ENCODE measurements at places on chromosomes 11 and 22. TPM values are rescaled to one million over a fixed set of nuclear protein-coding genes. Genes with fewer than 3 reads are reported as not detected.

Gene TNNT3
- 15.5 TPM for total RNA-seq

Gene BACE1
- total RNA-seq: 1.1 TPM

Gene BAIAP2L2
- 1.4 TPM for total RNA-seq

Gene OOSP2
- total RNA-seq: not detected

Gene KCNQ1OT1
- 0.26 TPM for total RNA-seq

Gene DGCR6
- 2.9 TPM for total RNA-seq

Gene HTR3B
- not detected for total RNA-seq

Gene MEI1
- 73.0 TPM for total RNA-seq

DNA sequence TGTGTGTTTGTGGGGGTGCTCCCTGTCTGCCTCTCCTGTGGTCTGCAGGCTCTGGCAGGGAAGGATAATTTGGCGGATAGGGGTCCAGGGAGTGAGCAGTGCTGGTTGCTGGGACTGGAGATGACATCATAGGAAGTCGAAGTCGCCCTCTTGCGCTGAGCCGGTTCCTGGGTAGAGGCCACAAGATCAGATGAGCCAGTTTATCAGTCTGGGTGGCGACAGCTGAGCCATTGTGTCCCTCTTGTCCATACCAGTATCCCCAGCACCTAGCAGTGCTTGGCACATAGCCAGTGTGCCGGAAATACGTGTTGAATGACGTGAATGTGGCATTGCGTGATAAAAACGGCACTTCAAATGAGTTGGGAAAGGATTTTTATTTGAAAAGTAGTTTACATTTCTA is 9.8 kb downstream of the APOL5 start:
- no peak for DNase-seq
- H3K27me3 ChIP-seq: peaks cover 9% of the 10 kb centered on the region
- no peak overlapping the region for H3K4me3 ChIP-seq
- no peak overlapping the region for H3K27ac ChIP-seq

DNA sequence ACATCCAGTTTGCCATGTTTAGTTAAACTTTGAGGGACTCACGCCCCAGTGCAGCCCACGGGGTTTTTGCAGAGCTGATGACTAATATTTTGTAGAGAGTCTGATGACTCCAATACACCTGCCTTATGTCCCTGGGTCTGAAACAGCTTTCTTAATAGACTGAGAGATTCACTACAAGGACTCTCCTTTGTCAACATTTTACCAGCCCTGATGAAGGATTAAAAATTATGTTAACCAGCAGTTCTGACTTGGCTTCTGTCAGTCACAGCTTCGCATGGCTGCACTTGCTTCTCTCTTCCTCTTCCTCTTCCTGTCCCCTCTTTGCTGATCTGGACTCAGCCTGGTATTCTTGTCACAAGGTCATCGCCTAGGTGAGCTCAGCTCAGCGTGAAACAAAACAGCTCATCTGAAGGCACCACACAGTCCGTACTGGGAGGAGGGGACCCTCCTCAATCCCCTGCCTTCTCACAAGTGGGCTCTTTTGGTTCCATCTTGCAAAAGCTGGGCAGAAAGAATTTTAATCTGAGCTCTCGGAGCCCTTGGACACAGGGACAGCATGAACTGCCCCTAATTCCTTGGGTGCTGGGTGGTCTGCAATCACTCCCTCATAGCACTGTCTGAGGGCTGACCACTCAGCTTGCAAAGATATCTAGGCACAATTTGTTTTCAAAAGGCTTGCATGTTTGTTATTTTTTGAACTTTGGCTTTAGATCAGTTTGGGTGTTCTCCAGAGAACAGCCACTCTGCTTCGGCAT is 38.1 kb upstream of the POU2AF1 start:
- DNase-seq: peak; percentile 34
- H3K27me3 ChIP-seq: no peaks in the 10 kb centered on the region
- H3K4me3 ChIP-seq: peak overlapping the region; percentile 63
- H3K27ac ChIP-seq: peak overlapping the region; percentile 16

- H3K4me1 ChIP-seq: peaks cover 33% of the 10 kb centered on the region
- no peak for DNase-seq
- peaks cover 23% of the 10 kb centered on the region for H3K36me3 ChIP-seq
- H3K27me3 ChIP-seq: no peaks in the 10 kb centered on the region
These were observed 742 bp upstream of the CASP4 start for GRCh38 chr11:104968856-104969776.

DNA sequence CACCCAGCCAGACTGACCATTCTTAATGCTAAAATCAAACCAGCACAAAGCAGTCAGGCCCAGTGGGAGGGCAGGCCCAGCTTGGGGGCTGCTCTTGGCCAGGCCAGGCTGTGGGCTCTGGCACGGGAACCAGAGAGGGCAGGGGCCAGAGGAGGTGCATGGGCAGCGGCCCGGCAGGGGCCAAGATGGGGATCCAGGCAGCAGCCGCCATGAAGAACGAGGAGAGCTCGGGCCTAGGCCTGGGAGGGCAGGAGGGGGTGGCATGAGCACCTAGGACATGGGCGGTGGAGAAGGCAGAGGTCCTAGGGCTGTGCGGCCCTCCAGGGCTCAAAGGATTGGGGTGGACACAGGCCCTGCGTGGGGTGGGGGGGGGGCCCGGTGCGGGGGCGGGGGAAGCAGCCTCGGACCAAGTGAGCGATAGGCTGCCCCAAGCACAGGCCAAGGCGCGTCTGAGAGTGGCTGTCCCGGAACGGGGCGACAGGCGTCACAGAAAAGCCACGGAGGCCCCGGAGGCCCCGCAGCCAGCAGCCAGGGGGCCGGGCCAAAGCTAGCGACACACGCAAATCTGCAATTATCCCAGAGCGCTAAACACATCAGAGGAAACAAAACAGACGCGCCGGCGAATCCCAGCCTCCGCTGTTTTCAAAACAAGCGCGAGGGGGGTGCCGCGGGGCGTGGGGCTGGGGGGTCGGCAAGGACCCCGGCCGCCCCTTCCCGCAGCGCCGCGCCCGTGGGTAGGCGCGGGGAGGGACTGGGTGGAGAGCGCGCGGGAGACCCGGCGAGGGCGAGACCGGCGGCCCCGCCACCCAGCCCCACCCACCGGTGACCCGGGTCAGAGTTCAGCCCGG is 8.3 kb downstream of the PLXNB2 start:
- no peaks in the 10 kb centered on the region for H3K36me3 ChIP-seq
- no peak overlapping the region for H3K27ac ChIP-seq
- no peak overlapping the region for H3K4me3 ChIP-seq
- H3K27me3 ChIP-seq: no peaks in the 10 kb centered on the region

- no peak overlapping the region for H3K4me3 ChIP-seq
These were observed 163.7 kb downstream of the LARGE1 start for GRCh38 chr22:33756508-33756949.

- H3K4me1 ChIP-seq: no peaks in the 10 kb centered on the region
- peaks cover 11% of the 10 kb centered on the region for H3K27me3 ChIP-seq
- no peaks in the 10 kb centered on the region for H3K36me3 ChIP-seq
These were observed 8.2 kb downstream of the ROBO4 start for GRCh38 chr11:124889191-124890091.

DNA sequence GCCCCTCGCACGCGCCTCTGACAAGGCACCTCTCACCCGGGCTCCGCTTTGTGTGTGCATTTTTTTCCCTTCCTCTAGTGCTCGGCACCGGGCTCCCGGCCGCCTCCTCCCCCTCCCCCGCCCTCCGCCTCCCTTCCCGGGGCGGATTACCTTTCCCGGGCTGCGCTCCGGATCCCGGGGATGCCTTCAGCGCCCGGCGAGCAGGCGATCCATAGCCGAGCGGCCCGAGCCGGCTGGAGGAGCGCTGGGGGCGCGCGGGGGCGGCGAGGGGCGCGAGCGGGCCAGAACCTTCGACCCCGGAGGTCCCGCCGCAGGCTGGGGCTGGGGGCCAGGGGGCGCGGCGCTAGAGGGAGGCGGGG is 282 bp downstream of the MPPED2 start:
- H3K27me3 ChIP-seq: peaks cover 59% of the 10 kb centered on the region
- no peak overlapping the region for H3K27ac ChIP-seq
- no peaks in the 10 kb centered on the region for H3K36me3 ChIP-seq
- peak overlapping the region; percentile 71 for H3K4me3 ChIP-seq
- DNase-seq: no peak
- peaks cover 32% of the 10 kb centered on the region for H3K4me1 ChIP-seq

- H3K27ac ChIP-seq: no peak overlapping the region
- H3K27me3 ChIP-seq: no peaks in the 10 kb centered on the region
- H3K36me3 ChIP-seq: no peaks in the 10 kb centered on the region
- H3K4me3 ChIP-seq: no peak overlapping the region
- no peak for DNase-seq
- H3K4me1 ChIP-seq: no peaks in the 10 kb centered on the region
These were observed 941.3 kb downstream of the NTM start for GRCh38 chr11:132311703-132312102.

DNA sequence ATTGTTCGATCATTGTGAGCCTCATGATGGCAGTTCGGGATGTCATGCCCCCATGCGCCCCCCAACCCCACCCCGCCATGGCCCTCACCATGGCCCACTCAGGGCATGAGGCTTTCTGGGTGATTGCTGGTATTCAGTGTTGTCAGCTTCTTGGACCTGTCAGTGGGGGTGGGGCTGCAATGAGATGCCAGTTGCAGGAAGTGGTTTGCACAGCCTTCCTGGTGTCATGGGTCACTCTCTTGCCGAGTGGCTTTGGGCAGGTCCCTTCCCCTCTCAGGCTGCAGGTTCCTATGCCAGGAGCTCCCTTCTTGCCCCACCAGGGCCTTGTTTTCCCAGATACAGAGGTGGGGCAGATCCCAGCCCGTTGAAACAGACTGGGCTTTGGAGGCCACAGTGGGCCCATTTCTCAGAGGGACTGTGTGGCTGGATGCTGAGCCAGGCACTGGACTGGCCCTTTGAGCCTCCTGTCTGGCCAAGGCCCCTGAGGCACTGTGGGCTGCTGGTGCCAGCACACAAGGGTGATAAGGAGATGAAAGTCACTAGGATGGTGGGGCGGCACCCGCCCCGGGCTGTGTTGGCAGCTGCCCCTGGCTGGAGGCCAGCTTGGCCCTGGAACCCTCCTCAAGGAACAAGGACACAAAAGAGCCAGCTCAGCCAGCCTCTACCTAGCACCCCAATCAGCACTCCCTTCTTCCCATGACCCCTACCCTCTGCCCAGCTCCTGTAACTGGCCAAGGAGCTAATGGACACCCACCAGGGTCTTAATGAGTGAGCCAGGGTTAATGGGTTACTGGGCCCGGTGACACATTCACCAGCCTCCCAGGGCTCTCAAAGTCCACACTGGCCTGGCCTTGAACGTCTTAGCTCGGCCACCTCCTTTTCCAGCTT is 1.5 kb upstream of the GGT1 start:
- no peak for DNase-seq
- no peak overlapping the region for H3K4me3 ChIP-seq
- H3K4me1 ChIP-seq: peaks cover 19% of the 10 kb centered on the region
- no peak overlapping the region for H3K27ac ChIP-seq
- H3K36me3 ChIP-seq: no peaks in the 10 kb centered on the region

GRCh38 chr11:126914941-126915340 is 85.6 kb downstream of the KIRREL3 start:
- H3K4me3 ChIP-seq: no peak overlapping the region
- no peak for DNase-seq
- H3K4me1 ChIP-seq: peaks cover 21% of the 10 kb centered on the region
- no peak overlapping the region for H3K27ac ChIP-seq

- H3K27ac ChIP-seq: no peak overlapping the region
- no peaks in the 10 kb centered on the region for H3K36me3 ChIP-seq
- H3K4me1 ChIP-seq: peaks cover 29% of the 10 kb centered on the region
These were observed 953 bp upstream of the LRP5 start for GRCh38 chr11:68311160-68312116.

- no peak overlapping the region for H3K4me3 ChIP-seq
- DNase-seq: no peak
- H3K36me3 ChIP-seq: no peaks in the 10 kb centered on the region
- peaks cover 52% of the 10 kb centered on the region for H3K27me3 ChIP-seq
- H3K4me1 ChIP-seq: no peaks in the 10 kb centered on the region
These were observed 8.4 kb upstream of the SYT13 start for GRCh38 chr11:45294499-45294898.

DNA sequence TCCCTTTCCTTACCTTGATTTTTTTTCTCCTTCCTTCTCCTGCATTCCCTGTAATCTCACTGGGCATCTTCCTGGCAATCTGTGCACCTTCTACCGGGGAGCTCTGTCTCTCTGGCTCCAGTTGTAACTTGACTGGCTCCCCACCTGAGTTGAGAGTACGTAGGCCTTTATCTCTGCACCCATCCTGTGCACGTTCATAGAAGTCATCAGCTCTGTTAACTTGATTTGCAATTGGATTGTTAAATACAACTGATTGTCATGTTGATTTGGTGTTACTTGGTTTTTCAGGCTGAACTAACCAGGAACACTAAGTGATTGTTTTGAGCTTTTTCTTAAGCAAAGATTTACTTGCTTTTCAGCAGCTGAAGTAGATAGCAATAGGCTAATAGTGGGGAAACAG is 11.8 kb downstream of the SWAP70 start:
- H3K27ac ChIP-seq: no peak overlapping the region
- H3K4me1 ChIP-seq: no peaks in the 10 kb centered on the region
- H3K4me3 ChIP-seq: no peak overlapping the region
- peaks cover 8% of the 10 kb centered on the region for H3K27me3 ChIP-seq
- DNase-seq: no peak

DNA sequence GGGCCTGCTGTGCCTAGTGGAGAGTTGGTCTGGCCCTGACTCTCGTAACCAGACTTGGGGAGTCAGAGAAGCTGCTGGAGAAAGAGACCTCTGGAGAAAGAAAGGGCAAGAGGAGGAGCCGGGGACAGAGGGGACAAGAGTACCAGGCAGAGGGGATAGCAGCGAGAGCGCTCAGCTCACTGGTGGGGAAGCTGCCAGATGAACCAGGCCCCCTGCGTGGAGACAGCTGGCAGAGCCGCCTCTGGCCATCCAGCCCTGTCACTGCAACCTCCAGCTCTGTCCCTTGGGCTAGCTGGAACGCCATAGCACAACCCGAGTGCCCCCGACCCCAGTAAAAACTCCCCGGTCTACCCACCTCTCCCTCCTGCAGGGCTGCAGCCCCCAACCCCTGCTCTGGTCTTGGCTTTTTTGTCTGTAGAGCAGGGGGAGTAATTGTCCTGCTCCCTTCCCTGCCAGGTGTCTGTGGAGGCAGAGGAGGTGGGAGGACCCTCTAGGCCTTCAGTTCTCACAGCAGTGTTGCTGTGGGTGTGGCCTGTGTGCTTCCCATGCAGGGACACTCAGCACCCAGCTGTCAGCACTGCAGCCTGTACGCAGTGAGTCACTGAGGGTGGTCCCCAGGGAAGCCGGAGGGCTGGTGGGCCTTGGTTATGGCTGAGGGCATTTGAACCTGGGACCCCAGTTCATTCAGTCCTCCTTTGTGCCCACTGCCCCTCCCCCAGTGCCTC is 4.8 kb upstream of the SUN2 start:
- DNase-seq: no peak
- no peaks in the 10 kb centered on the region for H3K27me3 ChIP-seq
- H3K27ac ChIP-seq: no peak overlapping the region
- no peak overlapping the region for H3K4me3 ChIP-seq
- H3K36me3 ChIP-seq: peaks cover 2% of the 10 kb centered on the region
